ENCODE measurements at places on chromosomes 7 and 10.

DNA sequence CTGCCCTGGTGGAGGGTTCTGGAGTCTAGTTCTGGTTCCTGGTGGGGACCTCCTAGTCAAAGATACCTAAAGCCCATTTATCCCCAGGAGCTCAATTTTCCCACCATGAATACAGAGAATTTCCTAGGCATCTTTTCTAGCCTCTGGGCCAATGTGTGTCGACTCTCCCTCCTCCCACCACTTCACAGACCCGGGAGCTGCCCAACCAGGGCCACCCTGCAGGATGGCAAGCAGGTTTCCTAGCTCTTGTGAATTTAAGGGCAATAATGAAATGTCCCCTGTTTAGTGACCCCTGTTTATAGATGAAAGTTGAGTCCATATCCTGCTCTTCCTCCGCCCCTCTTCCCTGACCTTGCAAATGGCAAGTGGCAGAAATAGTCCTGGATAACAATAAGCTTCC lies 9.4 kb downstream of the DLX5 start:
- no peak for DNase-seq

GRCh38 chr10:44415121-44415520 lies 30.2 kb upstream of the CXCL12 start:
- no peak for DNase-seq

- peak; percentile 69 for DNase-seq
Observed at GRCh38 chr10:26725837-26726727, 28.6 kb downstream of the PDSS1 start.

DNA sequence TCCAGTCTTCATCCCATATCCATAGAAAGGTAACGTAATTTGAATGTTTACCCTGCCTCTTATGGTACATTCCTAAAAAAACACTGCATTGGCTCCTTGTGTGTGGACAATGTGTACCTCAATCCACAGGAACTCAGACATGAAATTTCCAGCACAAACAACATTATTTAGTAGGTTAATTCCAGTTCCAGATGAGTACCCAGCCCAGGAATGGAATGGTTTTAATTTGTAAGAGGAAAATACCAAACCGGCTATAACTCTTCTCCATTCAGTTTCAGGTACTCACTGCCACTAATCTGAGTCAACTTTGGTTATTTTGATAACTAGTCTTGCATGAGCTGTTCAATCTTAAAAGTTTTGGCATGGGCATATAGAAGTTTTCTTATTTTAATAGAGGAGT lies 39.0 kb downstream of the TFPI2 start:
- no peak for DNase-seq

DNA sequence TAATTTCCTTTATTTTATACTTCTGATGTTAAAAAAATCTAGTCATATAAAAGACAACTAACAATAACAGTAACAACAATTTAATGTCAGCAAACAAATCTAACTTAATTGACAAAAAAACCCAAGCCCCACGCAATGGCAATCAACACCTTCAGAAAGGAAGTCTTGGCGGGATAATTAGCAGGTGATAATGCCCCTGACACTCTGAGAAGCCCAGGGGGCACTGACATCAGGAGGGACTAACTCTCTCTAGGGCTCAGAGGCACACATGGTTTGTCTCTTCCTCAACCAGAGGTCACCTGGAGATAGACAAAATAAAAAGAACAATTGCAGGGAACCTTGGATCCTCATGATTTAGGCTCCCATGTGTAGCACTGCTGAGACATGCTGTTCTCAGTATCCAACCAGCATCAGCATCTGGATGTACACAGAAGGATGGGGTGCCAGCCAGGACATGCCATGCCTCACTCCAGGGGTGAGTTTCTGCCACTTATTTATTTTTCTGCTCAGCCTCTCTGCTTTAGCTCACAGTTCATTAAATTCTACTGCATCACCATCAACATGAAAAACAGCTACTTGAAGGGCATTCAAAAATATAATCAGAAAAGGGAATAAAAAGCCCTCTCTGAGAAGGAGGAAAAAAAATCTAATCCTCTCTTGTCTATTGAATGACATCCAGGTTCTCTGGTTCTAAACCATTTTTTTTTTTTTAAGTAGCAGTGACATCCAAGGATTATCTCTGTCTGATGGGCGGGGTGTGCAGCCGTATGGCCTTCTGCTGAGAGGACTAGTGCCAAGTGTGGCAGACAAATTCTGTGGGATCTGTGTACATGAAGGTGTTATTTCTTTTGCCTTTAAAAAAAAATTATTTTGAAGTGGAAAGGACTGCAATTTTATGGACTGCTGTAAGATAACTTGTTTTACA lies 96.3 kb downstream of the ATXN7L1 start:
- DNase-seq = no peak

GRCh38 chr10:34613491-34613890 lies 201.6 kb downstream of the PARD3 start:
- DNase-seq = no peak

DNA sequence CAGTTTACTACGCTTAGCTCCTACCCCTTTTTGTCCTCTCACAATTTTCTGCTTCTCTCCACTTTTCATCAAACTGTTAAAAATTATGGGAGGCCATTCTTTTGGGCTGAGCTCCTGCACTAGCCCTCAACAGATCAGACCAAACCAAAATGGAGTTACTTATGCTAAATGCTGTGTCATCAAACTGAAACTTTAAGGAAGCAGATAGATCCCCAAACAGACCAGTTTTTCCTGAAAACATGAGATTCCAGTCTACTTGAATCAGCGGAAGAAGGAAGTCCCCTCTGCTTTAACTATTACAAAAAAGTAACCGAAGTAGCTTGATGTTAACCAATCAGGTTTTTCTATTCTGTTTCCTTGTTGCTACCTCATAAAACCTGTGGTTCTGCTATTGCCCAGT lies 20.6 kb downstream of the FANK1 start:
- DNase-seq = no peak

DNA sequence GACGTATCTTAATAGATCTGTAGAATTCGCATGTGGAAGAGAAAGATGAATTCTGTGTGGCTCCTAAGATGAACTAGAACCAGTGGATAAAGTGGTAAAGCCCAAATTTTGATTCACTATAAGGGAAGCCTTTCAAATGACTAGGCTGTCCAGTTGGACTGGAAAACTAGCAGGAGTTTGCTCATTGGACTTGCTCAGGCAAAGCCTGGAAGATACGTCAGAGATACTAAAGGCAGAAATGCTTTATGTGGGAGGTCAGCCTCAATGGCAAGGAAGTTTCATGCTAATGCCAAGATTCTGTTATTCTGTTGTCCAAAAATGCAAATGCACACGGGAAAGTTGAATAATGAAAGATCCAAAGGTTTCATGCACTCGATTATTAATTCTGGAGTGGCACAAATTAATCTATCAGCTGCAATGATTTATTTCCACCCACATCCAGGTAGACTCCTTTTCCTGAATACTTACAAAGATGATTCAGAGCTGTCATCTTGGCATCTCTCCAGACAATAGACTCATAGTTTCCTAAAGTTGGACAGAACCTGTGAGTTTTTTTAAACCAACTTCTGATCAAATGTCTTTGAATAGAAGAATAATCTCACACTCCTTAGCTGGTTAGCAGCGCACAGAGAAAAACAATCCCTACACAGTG lies 20.5 kb upstream of the PPP1R3C start:
- no peak for DNase-seq

DNA sequence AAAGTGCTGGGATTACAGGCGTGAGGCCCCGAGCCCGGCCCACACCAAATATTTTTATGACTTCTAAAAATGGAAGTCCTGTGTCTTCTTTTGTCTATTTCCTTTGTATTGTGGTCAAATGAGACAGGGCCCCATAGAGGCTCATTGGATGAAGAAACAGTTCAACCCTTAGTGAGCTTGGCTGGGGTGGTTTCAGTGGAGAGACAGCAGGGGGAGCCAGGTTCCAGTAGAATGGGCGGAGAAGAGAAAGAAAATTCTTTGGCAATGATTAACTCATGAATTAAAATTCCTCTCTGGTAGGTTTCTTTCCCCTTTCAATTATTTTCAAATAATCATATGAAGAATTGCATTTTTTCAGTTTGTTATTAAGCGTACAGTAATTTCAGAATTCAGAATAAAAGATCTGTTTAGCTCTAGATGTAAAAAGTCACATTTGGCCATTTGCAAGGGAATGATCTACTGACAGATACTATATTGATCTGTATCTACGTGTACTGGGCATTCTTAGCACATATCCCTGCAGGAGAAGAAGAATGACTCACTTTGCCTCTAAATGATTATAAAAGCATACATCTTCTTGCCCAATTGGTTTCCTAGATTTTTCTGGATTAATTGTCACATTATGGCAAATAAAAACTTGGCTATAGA lies 43.2 kb downstream of the PNLIPRP3 start:
- no peak for DNase-seq

DNA sequence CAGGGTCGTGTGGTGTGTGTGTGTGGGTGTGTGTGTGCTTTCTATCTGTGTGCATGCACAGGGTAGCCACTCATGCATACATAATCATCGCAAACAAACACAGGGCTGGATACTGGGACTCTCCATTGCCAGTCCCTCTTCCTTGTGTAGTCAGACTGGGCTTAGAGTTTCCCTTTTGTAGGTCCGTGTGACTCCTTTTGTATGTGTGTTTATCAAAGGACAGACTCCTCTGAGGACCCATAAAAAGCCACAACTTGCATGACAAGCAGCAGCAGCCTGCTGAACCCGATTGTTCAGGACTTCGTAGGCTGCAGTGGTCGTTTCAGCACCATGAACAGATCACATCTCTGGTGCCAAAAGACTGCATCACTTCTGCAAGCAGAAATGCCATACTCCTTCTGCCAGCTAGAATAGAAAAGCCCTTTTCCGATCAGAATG lies 895 bp downstream of the VSTM2A start:
- DNase-seq = peak; percentile 53

- DNase-seq = no peak
Observed at GRCh38 chr7:122756860-122757259, 54.1 kb upstream of the RNF148 start.

- DNase-seq = peak; percentile 42
Observed at GRCh38 chr7:81944058-81944457, 174.2 kb upstream of the HGF start.

GRCh38 chr10:65325913-65326312 lies 1599.9 kb upstream of the LRRTM3 start:
- no peak for DNase-seq

GRCh38 chr10:68471063-68471585 lies 649 bp downstream of the DNA2 start:
- no peak for DNase-seq

DNA sequence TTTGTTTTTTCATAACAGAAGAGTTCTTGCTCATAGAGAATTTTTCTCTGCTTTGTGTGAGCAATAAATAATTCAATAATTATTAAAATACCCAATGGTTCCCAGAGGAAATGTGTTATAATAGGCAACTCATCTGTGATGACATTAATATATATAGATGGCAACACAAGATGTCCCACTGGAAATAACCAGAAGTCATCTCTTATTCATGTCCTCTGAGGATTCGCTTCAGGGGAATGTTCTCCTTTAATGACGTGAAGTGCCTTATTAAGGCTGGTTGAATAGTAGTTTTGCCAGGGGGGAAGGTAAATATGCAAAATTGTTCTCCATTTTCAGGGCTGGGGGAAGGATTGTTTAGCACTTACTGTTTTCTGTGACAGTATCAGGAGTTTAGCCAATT lies 3.1 kb downstream of the SLC39A12 start:
- DNase-seq = no peak

DNA sequence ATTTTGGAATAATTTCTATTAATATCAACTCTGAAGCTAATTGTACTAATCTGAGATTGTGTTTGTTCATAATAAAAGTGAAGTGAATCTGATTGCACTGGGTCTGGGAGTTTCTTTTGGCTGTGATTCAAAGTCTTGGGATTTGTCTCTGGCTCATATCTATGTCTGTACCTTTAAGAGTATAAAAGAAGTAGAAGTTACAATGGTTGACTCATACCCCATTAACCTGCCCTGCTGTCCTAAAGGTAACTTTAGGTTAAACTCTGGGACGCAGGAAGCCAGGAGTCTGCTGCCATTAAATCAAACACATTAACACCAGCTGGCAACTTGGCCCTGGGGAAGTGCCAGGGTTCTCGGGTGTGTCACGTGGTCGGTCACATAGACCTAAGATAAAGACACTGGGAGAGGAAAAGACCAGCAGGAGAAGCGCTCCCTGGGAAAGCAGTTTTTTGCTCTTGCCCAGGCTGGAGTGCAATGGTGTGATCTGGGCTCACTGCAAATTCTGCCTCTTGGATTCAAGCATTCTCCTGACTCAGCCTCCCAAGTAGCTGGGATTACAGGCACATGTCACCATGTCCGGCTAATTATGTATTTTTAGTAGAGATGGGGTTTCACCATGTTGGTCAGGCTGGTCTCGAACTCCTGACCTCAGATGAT lies 17.8 kb downstream of the SCD start:
- peak; percentile 39 for DNase-seq

DNA sequence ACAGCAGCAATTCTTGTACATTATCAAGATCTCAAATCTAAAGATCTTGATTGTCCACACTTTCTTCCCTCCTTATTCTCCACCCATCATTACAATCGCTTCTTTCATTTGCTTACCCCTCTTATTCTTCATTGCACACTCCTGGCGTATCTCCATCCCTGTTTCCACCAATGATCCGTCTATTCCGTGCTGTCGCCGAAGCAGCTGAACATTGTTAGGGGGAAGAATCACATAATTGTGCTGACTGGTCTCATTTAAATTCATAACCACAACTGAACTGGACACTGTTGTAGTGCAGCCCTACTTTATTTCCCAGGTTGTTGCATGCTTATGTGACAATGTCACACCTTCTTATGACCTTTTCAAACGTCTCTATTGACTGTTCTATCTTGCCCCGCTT lies 18.9 kb upstream of the NRP1 start:
- no peak for DNase-seq

DNA sequence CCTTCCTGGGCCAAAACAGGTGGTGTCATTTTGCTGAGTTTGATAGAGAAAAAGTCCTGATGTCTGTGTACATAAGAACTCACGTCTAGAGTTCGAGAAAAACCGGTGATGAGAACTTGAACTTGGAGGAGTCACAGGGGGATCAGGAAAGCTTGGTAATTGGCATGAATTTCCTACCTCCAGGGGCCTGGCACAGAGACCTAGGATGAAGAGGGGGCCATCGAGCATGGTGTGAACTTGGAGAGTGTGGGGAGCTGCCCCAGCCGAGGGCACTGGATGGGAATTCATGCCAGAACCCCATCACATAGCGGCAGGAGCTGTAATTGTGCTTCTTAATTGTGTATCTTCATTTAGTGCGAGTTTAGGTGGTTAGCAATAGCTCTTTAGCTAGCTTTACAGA lies 82.2 kb downstream of the CUX1 start:
- no peak for DNase-seq

DNA sequence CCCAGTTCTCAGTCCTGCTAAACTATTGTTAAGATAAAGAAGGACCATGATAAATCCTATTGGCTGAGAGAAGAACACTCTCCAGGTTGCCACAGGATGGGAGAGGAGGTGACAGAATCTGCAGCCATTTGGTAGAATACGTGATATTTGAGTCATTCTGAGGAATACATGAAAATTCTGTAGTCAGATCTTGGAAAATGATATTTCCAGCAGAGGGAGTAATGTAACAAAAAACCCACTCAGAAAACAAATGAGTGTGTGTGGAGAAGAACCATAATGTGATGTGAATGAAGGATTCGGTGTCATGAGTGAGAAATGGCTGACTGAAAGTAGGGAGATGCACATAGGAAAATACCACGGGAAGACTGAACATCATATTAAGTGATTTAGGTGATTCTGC lies 128.5 kb upstream of the PFKP start:
- no peak for DNase-seq

All from right hindlimb (tissue), 1 donor.